ENCODE measurements at places on chromosomes 4 and X.

DNA sequence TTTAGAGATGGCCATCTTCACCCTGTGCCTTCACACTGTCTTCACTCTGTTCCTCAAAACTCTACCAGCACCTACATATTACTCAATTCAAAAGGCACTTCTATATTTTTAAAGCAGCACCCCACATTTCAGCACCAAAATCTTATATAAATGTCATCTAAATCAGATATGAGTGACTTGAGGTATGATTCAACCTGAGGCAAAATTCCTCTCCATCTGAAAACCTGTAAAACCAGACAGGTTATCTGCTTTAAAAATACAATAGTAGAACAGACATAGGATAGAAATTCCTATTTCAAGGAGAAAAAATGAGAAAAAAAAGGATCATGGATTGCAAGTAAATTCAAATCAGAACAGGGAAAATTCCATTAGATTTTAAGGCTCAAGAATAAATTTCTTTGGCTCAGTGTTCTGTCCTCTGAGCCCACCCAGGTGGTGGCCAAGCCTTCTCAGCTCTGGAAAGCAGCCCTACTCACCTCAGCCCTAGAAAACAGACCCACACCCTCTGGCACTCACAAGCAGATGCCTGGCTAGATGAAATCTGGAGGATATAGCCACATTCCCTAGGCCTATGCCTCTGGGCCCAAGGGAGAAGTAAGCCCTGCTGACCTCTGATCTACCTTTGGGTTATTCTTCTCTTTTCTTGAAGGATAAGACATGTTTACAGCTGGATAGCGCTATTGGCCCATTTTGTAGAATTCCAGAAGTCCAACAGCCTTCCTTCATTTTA lies 240.4 kb upstream of the ZCCHC13 start:
- DNase-seq, result no peak

DNA sequence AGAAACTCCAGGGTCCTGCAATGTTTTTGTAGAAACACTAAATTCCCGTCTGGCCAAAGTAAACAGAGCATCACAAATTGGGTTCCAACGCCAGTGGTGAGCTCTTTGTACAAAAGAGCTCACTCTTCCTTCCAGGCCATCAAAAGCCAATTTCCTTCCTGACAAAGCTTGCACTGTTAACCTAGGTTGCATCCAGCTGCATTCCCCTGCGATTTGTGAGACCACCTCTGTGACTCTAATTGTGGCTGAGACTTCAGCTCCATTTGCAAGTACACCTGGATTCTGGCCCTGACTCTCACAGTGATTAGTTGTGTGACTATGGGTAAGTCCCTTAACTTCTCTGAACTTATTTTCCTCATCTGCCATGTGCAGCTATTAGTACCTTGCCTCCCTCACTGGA lies 212.5 kb upstream of the CXorf66 start:
- no peak for DNase-seq

GRCh38 chrX:124805486-124805885 lies 459.1 kb downstream of the SH2D1A start:
- DNase-seq, result no peak

GRCh38 chr4:180356766-180357165 lies 1886.4 kb upstream of the TENM3 start:
- no peak for DNase-seq

GRCh38 chr4:182648766-182649165 lies 268.4 kb downstream of the DCTD start:
- DNase-seq, result no peak

DNA sequence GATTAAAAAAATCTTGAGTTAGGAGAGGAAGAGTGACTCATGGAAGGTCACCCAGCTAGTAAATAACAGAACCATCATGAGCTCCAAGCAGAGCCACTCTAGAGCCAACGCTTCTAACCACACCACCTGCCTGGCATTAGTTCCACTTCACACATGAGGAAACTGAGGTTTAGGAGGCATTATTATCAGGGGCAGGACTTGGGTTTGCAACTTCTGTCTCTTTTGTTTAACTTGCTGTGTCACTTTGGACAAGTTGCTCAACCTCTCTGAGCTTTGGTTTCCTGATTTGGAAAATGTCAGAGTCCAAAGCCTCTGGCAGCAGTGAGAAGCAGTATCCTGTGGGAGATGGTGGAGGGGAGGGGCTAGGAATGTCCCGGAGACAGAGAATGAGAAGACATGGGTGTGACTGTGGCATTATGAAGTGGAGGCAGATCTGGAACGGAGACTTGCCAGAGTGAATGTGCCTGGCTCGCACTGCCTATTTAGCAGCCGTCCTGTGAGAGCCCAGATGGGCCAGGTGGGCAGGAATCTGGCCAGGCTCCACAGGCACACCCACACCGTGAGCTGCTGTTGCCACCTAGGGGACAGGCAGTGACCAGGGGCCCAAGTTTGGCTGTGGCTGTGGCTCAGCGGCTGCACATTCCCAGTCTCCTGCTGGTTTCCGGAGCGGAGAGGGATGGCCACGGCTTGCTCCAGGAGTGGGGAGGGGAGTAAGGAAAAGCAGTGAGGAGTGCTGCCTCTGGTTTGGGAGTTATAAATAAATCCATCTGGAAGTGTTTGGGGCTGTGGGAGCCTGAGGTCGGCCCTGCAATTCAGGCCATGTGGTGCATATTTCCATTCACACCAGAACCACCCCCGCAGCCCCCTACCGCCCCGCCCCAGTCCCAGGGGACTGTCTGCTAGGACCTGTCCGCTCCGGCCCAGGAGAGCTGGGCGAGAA lies 93.4 kb downstream of the NHSL2 start:
- DNase-seq, result no peak

DNA sequence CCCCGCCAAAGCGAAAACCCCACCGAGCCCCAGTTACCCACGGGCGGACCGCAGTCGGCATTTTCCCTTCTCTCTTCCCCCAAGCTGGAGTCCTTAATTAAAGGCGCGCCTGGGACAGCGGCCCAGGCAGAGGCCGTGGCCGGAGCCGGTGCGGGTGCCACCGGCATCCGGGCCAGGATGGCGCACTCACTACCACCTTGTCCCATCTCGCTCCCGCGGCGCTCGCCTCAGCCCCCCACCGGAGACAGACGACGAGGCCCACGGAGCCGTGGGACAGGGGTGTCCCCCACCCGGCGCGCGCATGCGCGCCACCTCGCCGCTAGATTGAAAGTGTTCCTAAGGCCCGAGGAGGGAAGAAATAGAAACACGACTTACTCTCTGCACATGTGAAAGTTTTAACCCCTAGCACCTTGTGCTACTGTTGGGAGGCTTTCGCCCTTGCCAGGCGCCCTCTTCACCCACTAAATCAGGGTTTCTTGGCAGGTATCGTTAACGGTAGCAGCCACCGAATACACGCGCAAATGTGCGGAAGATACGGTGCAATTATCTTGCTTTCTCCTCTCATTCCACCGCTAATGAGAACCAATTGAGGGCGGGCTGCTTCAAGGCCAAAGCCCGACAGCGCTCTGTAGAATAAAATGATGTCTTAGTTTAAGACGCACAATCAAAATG lies 64.3 kb upstream of the CCDC160 start:
- no peak for DNase-seq

DNA sequence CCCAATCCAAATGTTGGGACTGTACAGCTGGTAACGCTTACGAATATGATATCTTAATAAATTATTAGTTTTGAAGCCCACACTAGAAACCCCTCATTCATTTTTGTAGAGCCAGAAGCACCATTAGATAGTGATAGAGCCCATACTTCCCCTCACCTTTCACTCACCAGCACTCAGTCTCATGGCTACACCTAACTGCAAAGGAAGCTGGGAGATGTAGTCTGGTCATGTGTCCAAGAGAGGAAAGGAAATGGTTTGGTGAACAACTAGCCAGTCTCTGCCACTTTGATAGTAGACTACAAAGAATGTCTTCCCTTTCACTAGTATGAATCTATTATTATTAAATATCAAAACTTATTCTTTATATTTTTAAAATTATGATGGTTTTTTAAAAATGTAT lies 77.1 kb upstream of the EGFL6 start:
- no peak for DNase-seq

DNA sequence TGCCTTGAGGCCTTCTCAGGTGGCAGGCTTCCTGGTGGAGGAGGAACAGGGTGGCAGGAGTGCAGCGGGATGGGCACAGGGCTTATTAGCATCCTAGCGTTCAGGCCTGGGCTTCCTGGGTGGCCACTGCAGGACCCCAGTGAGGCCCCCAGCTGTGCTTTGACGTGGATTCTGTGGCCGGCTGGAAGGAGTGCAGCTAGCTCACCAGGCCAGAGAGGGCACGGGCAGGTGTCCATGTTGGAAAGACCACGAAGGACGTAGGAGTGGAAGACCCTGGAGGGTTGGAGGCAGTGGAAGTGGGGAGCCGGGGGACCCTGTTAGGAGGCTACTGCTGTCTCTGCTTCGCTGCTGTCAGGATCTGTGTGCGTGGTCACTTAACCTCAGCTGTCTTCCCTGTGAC lies 13.3 kb upstream of the TADA2B start:
- DNase-seq, result no peak

- DNase-seq, result no peak
Observed at GRCh38 chrX:9693307-9694001, 72.2 kb downstream of the GPR143 start.

- peak; percentile 15 for DNase-seq
Observed at GRCh38 chrX:8179656-8180055, 8.6 kb upstream of the VCX2 start.

- DNase-seq, result no peak
Observed at GRCh38 chr4:53563824-53564223, 27.5 kb downstream of the LNX1 start.

GRCh38 chr4:25901030-25901430 lies 13.0 kb upstream of the SMIM20 start:
- no peak for DNase-seq

DNA sequence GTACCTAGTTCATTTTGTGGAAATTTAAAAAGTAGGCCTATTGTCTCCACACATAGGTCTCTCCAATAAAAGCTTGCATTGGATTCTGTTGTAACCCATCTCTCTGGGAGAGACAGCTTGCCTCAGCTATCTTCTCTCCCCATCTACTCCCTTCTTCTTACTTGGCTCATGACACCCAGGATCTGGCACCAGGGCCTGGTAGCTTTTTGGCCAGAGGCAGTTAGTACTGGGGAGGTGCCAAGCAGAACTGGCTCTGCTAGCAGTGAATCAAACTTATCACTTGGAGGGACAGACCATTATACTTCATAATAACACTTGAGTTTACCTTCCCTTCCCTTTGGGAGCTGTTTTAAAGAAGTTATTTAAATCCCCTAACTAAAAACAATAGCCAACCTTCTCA lies 31.8 kb downstream of the PLAC1 start:
- no peak for DNase-seq
